Pancreas (tissue), 10 donors: ENCODE measurements at places on chromosomes 7 and 10. TPM values are rescaled to one million over a fixed set of nuclear protein-coding genes. Genes with fewer than 3 reads are reported as not detected.

The PPP1R9A gene
- polyA plus RNA-seq = 6.6 TPM

DNA sequence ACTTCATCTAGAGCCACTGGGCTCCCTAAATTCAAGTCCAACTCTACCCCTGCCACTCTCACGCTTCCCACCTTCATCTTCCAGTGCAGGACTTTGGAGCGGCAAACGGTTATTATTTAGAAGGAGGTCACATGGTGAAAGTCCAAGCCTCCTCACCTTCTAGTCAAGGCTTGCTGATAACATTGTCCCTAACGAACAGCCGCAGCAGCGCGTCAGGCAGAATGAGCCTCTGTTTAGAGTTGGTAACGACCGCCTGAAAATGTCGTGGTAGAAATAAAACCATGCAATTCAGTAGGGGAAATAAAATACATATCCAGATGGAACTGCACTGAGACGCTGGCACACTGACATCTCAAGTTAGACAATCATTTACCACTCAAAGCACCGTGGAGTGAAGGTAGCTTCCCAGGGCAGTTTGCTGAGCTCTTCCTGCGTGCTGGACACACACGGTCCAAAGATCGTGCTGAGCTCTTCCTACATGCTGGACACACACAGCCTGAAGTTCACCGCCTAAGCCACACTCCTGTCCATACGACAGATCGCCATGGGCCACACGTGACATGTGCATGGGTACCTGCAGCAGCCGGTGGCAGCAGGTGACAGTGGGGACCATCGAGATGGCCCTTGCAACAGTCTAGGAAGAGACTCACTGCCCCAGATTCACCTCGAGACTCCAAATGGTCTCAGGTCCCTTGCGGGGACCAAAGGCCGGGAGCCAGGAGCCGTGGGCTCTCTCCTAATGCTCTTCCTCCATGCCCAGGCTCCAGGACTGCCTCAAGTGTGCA lies 323.5 kb downstream of the PTPRN2 start:
- no peak for DNase-seq

DNA sequence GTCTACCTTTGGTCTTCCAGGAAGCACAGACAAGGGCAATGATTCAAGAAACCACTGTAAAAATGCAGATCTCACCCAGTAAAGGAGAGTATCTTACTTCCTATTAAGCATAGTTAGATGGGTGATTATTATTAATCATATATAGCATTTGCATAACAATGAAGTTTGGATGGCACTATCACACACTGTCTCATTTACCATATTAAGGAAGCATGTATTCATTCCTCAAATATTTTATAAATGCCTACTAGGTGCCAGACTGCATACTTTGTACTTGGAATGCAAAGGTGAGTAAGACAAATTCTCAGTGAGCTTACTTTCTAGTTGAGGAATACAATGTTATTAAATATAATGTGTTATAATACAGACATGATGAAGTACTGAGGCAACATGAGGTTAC lies 53.9 kb upstream of the SKAP2 start:
- DNase-seq = no peak

The URGCP gene
- polyA plus RNA-seq = 24.1 TPM

- peak; percentile 85 for DNase-seq
Observed at GRCh38 chr10:93813507-93814465, 56.0 kb downstream of the LGI1 start.

DNA sequence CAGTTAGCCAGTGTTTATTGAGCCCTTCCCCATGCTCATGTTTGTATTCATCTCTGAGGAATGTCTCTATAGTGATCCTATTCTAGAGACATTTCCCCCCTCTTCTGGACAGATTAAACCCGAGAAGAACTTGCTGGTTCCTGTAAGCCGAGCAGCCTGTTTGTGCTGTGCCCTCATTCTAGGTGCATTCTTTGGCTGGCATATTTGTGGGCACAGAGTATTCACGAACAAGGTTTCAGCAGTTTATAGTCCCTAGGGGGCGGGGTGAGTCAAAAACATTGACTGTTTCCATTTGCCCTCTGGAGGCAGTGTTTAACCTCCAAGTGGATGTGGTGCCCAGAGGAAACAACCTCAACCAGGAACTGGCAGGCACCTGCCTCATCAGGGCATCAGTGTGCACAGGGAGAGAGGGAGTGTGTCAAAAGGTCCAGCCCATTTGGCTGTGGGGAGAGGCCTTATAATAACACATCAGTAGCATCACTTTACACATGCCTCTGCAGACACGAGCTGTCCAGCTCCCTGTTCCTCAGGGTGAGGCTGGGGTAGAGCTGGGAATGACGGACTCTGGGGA lies 273.3 kb upstream of the LRGUK start:
- DNase-seq = no peak

DNA sequence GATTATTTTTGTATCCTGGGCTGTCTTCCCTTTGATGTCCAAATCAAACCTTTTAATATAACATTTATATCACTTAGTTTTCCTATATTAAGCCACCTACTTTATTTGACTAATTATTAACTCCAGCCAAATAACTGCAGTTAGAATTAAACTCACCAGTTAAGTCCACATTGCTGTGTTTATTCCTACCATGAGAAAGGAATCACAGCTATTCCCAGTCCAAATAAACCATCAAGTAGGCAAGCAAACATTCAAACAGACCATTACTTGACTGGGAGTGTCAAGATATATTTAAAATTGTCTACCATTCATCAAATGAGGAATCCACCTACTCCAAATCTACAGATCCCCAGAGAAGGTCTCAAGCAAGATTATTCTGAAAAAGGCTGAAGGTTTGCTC lies 22.4 kb downstream of the PDE1C start:
- no peak for DNase-seq

DNA sequence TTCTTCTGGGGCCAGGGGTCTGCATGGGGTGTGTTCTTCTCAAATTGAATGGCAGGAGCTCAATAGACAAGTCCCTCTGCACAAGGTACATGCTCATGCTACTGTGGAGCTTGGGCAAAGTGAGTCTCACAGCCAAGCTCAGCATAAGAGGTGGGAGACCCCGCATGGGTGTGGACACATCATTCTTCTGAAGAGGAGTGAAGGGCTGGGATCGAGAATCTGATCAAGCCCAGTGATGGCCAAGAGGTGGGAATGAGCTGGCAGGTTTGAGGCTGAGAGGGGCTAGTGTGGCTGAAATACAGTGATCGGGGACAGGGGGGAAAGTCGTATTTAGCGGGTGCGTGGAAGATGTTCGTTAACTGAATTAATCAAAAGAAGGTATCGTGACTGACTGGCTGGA lies 32.6 kb downstream of the CDH23 start:
- no peak for DNase-seq

GRCh38 chr10:133379152-133379800 lies at the start of gene PAOX:
PAOX (plus strand) TSS chr10:133379262; CDS start chr10:133379317, 55 bp downstream.
- DNase-seq = peak; percentile 85

The TMEM196 gene
- polyA plus RNA-seq = 5.2 TPM

GRCh38 chr7:40299097-40299496 lies 164.3 kb downstream of the SUGCT start:
- no peak for DNase-seq

GRCh38 chr10:11557513-11557912 lies 53.9 kb downstream of the USP6NL start:
- no peak for DNase-seq

The DRGX gene
- not detected for polyA plus RNA-seq

DNA sequence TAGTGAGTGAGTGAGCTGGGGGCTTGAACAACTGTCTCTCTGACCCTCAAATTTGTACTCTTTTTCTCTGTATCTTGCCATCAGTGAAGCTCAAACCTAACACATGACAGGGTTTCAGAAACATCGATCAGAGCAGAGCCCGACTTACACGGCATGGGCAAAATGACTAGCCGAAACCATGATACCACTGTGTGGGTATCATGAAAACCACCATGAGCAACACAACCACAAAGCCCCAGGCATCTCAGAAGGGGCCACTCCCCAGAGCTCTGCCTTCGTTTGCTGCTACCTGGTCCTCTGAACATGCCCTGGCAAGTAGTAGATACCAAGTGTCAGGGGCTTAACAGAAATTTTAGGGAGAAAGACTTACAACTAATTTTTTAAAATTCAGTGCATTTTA lies 308.5 kb downstream of the WDR11 start:
- DNase-seq = no peak

The PAPOLB gene
- polyA plus RNA-seq = not detected

GRCh38 chr10:27628621-27629020 lies 117.0 kb downstream of the MKX start:
- no peak for DNase-seq

GRCh38 chr7:335358-336148 lies 45.6 kb downstream of the FOXL3 start:
- no peak for DNase-seq

DNA sequence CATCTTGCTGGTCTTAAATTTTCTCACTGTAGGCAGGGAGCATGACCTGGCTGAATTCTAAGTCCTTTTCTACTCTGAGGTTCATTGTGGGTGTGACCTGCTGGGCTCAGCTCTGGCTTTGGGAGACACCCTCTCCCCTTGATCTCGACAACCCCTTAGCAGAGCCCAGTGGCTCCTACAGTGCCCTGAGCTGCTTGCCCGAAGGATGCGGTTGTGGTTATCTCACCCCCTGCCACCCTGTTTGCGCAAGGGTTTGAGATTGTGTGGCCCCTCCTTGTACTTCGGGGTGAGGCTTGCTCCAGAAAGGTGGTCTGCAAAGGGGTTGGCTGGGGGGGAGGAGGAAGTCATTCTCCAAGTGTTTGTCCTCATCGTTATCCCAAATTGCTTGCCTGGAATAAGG lies 55.3 kb downstream of the TCF7L2 start:
- no peak for DNase-seq

DNA sequence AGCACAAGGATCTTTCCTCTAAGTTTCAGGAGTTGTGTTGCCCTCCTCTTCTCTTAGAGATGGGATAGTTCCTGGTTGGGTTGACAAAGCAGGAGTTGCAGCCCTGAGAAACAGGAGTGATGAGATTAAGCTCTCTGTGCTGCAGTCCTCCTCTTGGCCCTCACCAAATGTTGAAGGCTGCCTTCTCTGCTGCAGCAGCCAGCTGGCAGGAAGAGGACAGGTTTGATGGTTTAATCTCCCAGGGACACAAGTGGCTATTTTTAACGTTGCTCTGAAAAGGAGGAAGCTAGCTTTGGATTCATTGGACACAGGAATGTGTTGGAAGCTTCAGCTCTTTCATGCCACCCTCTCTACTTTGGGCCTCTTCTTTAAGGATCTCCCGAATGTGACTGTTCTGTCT lies 9.4 kb downstream of the STRIP2 start:
- DNase-seq = no peak

GRCh38 chr10:86497621-86498020 lies 24.0 kb downstream of the WAPL start:
- no peak for DNase-seq

- DNase-seq = no peak
Observed at GRCh38 chr10:38038107-38038931, 27.8 kb downstream of the ZNF33A start.

The OR2A1 gene
- polyA plus RNA-seq = not detected

DNA sequence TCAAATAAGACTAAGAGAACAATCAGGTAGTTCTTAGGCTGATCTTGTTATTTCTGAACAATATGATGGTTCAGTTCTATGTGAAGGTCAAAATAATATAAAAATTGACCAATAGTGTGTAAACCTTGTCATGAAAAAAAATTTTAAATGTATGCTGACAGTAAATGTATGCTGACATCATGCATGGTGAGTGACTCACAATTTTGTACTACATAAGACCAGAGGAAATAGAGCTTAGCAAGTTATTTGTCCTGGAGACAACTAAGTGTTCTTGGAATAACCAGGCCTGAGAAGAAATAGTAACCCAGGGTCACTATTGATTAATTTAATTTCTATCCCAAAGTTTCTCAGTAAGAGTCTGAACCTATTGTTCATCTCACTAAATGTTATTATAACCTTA lies 182.2 kb upstream of the PCDH15 start:
- no peak for DNase-seq

DNA sequence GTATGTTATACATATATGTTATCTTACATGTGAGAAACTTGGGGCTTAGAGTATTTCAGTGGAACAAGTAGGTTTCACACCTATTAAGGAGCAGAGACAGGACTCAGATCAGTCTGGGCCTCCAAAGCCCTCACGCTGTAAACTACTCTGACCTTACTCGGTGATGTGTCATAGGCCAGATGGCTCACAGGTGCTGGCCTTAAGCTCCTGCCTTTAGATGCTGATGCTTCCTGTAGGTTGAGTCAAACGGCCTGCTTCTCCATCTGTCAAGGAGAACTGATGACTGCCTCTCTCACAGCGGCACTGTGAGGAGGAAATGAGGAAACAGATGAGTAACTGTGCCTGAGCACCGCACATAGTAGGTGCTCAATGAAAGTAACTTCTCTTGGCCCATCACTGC lies 312.6 kb upstream of the COBL start:
- no peak for DNase-seq

The CLDN15 gene
- 12.8 TPM for polyA plus RNA-seq
